ACHN (cell line): ENCODE measurements at places on chromosomes 13 and 19.

DNA sequence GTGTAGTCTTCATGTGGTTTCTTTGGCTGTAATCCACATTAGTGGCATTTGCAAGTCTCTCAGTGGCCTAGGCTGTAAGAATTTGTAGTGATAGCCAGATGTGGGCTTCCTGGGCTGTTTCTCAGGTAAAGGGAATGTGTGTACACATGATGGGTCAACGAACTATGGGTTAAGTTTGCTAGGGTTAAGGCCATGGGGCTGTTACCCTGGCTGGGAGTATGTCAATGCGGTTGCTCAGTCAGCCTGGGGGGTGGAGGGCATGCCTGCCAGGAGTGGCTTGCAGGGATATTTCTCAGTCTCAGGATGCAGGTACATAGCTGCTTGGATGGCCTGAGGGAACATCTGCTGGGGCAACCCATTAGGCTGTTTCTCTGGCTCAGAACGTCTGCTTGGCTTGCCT is 13.4 kb downstream of the CYSLTR2 start:
- no peak for DNase-seq

- DNase-seq, result no peak
Measured at GRCh38 chr13:33000365-33000764, 15.9 kb upstream of the KL start.

DNA sequence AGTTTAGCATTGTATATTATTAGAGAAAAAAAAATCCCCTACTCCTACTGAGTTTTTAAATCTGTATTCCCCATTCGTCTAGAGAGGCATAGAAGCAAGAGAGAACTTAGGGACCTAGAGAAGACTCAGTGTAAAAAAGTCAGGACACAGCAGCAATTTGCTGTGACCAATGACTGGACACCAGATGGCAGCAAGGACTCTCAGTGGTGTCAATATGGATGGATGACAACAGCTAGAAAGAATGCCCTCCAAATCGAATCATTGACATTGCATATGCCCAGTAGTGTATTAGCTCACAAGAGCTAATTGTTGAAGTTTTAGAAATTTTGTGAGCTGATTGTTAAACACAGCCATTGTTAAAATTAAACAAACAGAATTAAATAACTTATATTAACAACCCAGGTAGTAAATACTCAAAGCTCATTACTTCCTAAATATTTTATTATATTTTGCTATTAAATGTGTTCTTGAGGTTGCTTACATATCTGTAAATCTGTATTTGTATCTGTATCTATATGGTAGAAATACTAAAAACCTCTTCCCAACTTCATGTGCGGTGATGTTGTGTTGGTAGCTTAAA is 43.9 kb downstream of the SIAH3 start:
- DNase-seq, result peak; percentile 67

GRCh38 chr19:52638601-52639000 is 446 bp upstream of the ZNF83 start:
- DNase-seq, result no peak

GRCh38 chr19:45901912-45902650 is at the start of gene MYPOP:
Gene MYPOP (minus strand): TSS chr19:45902613. CDS start chr19:45901773, 840 bp downstream.
- DNase-seq, result no peak

DNA sequence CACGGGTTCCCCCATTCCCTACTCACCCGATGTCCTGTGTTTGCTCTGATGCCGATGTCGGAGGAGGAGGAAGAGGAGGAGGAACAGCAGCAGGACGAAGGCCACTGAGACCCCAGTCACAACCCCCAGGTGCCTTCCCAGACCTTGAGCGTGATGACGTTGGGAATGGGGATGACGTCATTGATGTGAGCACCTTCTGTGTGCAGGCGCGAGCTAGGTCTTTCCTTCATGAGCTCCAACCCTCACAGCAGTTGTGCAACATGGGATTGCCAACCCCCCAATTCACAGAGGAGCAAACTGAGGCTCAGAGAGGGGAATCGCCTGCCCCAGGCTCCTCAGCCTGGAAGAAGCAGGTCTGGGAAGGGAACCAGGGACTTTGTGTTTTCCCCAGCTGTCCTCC is 4.2 kb downstream of the LILRB5 start:
- no peak for DNase-seq
